Uterus (tissue), 4 donors: ENCODE measurements at places on chromosomes 4 and X.

DNA sequence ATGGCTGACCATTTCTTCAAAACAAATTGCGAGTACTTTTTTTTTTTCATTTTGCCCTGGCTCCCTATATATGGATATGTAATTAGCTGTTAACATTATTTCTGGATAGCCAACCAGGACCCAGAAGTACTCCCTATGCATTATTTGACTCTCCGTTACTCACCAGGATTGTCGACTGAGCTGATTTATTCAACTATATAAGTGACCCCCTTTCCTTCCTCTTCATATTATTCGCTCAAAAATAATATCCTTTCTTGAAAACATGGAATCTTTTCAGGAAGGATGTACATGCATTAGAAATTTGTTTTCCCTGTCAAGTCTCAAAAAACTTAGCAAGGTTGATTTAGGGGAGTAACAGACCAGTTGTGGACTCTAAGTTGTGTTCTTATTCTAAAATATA, 114.1 kb upstream of the KLHL4 start:
- DNase-seq = no peak

DNA sequence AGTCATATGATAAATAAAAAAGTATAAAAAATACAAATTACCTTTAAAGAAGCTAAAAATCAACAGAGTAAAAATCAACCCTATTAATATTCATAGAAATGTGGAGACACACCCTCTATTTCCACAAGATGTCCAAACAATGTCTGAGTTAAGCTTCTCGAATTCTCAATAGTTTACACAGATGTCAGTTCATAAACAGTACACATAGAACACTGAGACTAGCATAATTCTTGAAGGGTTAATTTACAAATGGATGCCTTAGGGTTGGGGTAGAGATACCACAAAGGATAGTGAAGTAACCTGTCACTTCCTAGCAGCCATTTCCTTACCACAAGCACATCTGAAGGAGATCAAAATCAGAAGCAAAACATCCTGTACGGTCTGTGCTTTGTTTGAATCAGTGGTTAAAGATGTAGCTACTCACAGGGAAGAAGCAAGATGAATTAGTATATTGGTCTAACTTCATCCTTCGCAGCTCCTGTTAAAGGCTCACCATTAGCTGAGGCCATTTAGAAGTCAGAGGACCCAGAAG, 2393.9 kb downstream of the ARAP2 start:
- DNase-seq = no peak

DNA sequence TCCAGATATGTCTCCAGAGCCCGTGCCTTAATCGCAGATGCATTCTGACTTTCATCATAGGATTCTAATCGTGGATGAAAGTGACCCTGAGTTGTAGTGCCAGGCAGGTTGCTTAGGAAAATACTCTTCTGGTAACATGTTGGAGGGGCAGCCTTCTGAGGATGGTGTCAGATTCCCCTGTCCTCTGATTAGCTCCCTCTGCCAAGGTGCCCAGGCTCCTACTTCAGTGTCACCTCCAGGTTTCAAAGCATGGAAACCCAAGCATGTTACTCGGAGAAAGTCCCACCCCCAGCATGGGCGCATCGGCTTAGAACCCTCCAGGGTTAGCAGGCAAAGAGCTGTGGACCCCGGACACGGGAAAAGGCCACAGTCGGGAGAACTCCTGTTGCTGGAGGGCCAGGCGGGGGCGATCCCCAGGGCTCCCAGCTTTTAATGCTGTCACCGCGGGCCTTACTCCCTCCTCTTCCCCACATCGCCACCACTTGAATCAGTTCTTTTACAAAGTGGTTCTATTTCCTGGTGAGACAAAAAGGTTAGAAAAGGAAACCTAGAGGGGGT, 44.5 kb downstream of the TRIM2 start:
- no peak for DNase-seq

- DNase-seq = no peak
Measured at GRCh38 chrX:23990455-23990854, 36.5 kb downstream of the KLHL15 start.

GRCh38 chrX:57313583-57314215, 27.2 kb downstream of the FAAH2 start:
- no peak for DNase-seq
